ENCODE measurements at places on chromosomes 2 and 18.

- DNase-seq: no peak
Measured at GRCh38 chr18:64674694-64675093, 525.8 kb upstream of the LINC00305 start.

GRCh38 chr18:77107292-77107691 is 25.3 kb downstream of the MBP start:
- DNase-seq: no peak

- no peak for DNase-seq
Measured at GRCh38 chr18:58806826-58807714, 57.6 kb upstream of the ZNF532 start.

- DNase-seq: no peak
Measured at GRCh38 chr2:11131166-11131920, 23.9 kb upstream of the SLC66A3 start.

GRCh38 chr2:64602436-64602835 is 51.3 kb downstream of the SERTAD2 start:
- DNase-seq: no peak

GRCh38 chr2:31161637-31162036 is 23.4 kb upstream of the GALNT14 start:
- DNase-seq: no peak

GRCh38 chr2:208006833-208007232 is 18.5 kb downstream of the PLEKHM3 start:
- DNase-seq: no peak

GRCh38 chr2:217900010-217900779 is 102.6 kb downstream of the TNS1 start:
- no peak for DNase-seq

All from stimulated activated CD8-positive, alpha-beta memory T cell treated with anti-CD3 and anti-CD28 coated beads, Interleukin-2, amount 100 ng/mL, for 1 hour (primary cell).